Anterior cingulate cortex (tissue), 58 donors: ENCODE measurements at places on chromosomes 7 and 10.

- DNase-seq = no peak
Observed at GRCh38 chr10:6701289-6701688, 121.2 kb upstream of the PRKCQ start.

DNA sequence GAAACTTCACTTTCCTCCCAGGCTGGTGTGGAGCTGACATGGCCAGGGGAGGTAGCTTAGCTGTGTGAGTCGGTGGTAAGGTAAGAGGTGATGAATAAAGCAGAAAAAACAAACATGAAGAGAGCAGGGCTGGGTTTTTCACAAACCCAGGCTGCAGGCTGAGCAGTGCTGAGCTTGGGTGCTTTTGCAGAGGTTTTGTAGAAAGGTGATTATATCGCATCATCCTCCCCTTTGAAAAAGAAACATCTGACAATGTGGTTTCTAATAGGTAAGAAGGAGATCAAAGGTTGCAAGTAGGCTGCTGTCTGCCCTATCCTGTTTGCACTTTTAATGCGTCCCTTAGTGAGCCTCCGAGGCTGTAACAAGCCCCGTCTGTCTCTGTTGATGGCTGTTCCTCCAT lies 69.6 kb upstream of the GRM8 start:
- no peak for DNase-seq

DNA sequence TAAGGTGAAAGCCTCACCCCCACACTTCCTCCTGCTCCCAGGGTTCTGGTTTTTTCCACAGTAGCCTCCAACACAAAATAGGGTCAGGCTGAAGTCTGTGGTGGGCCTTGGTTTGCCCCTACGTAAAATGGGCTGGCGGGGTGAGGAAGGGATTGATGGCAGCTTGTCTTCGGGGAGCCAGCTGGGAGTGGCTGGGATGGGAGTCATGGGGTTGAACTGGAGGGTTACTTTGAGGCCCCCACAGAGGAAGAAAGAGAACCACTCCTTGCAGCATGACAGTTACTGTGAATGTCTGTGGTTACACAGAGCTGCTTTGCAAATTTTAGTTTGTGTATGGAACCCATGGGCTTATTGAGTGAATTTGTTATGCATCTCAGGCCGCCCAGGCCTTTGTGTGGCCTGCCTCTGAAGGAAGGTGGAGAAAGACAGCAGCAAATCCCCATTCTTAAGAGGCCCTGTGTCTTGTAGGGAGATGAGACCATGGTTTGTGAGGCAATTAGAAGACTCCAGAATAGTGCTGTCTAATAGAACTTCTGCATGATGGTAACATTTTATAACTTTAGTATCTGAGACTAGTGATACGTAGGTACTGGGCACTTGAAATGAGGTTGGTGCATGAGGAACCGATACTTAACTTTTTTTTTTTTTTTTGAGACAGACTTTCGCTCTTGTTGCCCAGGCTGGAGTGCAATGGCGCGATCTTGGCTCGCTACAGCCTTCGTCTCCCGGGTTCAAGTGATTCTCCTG lies 8.1 kb downstream of the TRIM8 start:
- no peak for DNase-seq

DNA sequence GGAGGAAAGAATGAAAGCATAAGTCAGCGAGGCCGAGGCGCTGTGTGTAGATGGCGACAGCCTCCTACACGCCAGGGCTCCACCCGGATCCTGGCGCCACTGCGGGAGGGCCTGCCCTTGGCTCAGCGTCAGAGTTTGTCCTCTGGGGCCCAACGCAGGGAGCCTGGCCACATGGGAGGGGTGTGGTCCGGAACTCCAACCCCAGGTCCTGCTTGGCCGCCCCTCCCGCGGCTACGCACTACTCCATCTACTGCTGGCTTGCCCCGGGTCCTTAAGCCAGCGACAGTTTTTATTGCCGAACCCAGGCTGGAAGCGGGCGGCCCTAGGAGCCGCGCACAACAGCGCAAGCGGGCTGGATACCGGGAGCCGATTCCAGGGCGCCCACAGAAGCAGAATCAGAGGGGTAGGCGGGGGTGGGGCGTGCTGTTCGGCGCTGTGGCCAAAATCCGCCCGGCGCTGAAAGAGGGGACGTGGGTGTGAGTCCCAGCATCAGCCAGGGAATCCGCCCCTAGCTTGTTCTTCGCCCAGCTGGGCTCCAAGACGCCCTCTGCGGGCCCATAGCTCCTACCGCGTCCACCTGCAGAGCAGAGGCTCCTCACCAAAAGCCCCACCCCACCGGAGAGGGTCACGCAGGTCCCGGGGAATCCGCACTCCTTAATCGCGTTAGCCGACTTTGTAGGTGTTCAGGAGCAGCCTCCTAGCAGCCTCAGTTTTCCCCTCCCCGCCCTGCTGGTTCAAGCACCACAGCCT lies 4.5 kb downstream of the KAZALD1 start:
- peak; percentile 10 for DNase-seq

DNA sequence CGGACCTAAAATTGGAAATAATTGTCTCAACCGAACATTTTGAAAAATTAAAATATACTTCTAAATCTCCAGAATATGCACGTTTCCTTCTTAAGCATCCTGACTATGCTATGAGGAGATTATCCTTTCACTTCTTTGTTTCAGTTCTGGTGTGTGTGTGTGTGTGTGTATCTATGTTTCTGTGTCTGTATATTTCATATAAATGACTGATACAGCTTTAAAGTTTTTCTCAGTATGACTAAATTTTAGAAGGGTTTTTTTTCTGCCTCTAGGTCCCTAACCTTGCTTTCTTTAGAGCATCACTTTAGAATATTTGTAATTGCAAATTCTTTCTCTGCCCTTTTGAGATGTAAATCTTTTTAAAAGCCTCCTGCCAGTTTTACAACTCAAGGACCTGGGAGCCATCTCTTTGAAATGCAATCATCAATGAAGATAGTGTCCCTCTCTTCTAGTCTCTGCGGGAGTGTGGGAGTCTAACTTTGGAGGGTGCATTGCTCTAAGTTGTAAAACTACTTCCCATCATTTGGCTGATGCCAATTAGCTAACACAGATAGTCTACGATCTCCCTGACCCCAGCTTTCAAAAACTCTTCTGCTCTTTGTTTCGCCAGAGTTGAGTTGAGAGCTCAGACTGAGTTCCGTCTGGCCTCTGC lies 782.0 kb upstream of the ZWINT start:
- no peak for DNase-seq

GRCh38 chr10:71584902-71585563 lies 134.5 kb downstream of the C10orf105 start:
- no peak for DNase-seq

- no peak for DNase-seq
Observed at GRCh38 chr10:58435297-58435985, 50.2 kb downstream of the TFAM start.

GRCh38 chr10:104099269-104099668 lies 13.6 kb upstream of the COL17A1 start:
- no peak for DNase-seq

- no peak for DNase-seq
Observed at GRCh38 chr7:122010116-122010515, 133.9 kb downstream of the AASS start.

DNA sequence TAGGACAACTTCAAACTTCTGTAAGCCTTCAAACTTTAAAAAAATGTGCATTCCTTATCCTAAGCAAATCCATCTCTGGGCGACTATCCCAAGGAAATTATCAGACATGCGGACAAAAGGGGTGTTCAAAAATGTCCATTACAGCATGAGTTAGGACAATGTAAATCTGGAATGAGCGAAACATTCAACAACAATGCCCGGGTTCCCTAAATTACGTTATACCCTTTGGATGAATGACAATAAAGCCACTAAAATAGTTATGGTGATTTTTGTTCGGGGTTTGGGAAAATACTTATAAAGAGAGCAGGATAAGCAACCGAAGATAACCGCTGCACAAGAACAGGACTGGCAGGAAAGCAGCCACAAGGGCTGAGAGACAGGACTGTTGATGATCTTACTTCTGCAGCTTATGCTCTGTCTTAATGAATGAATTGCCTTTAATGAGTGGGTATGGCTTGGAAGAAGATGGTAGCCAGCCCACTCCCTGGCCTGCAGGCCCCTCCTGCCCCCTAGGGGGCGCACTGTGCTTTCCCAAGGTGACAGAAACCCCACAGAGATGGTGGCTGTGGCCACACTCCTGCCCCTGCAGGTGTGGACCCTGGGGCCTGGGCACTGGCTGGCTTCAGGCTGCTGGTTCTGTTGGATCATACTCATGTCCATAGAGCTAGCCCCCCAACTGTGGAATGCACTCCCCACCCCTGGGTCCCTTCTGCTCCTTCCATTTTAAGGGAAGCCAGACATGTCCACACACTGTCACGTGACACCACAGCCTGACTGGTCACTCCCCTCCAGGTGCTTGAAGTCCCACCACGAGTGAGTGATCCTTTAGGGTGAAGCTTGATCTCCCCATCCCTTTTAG lies 45.0 kb downstream of the ZCCHC24 start:
- no peak for DNase-seq

GRCh38 chr7:26853788-26854393 lies 10.5 kb downstream of the SKAP2 start:
- no peak for DNase-seq

DNA sequence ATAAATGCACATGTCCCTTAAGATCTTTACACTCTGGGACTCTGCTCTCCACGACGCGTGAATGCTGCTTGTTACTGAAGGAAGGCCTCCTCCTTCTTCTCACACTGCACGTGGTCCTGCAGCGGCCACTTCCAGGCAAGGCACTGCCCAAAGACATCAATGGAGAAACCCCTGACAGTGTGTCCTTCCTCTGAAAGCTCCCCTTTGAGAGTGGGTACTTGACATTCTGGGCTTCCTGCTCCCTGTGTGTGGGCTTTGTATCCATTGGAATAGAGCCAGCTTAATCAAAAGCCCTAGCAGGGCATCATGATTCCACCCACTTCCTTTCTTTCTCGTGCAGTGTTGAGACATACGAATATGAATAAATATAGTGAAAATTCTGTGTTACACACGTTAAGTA lies 69.7 kb upstream of the STK17A start:
- peak; percentile 72 for DNase-seq

- DNase-seq = no peak
Observed at GRCh38 chr7:95886501-95887090, 114.2 kb downstream of the DYNC1I1 start.
